ENCODE measurements at places on chromosomes 2 and 18. TPM values are rescaled to one million over a fixed set of nuclear protein-coding genes. Genes with fewer than 3 reads are reported as not detected.

Gene CNTNAP5
- total RNA-seq = not detected

Gene SP100
- 210 TPM for total RNA-seq

DNA sequence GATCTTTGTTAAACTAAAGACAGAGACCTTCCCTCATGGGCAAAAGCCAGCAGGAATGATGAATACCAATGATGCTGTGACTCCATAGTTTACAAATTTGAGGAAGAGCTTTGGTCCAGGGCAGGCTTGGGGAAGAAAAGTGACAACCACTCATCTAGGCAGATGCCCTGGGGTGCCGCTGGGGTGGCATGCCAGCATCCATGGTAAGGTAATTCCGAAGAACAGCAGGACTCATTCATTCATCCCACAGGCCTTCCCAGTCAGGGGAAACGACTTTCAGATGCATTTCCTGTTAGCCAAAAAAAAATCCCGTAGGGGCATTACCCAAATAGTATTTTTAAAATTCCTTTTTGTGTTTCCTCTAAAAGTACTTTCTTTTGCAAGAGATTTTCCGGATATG, 180.7 kb upstream of the SERPINE2 start:
- no peak for DNase-seq
- H3K4me1 ChIP-seq = no peaks in the 10 kb centered on the region
- no peaks in the 10 kb centered on the region for H3K36me3 ChIP-seq
- H3K4me3 ChIP-seq = no peak overlapping the region
- H3K27me3 ChIP-seq = no peaks in the 10 kb centered on the region

DNA sequence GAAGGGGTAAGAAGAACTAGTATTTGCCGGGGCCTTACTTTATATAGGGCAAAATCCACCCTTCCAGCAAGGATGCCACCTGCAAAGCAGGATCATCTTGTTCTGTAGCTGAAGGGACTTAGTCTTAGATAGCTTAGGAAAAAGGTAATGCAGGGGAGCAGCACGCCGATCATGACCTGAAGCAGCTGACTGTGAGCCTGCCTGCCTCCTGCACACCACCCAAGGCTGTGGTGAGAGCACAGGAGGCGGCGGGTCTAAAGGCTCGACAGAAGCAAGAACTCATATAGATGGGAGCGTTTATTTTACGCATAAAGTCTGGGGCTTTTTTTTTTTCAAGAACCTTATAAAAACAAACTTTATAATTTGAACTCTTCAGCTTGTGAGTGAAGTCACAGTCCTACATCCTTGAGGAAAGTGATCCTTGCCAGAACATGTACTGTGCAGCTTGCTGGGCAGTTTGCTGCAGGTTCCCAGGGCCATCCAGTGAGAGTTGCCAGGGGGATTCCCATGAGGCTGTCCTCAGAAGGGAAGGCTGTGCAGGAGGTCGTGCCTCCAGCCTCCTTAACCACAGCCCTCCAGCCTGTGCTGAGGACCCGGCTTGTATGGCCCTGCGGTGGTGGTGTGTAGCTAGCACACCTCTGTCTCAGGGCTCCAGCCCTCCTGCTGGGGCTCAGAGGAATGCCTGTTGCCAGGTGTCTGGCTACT, 92.1 kb downstream of the RNF144A start:
- H3K36me3 ChIP-seq = no peaks in the 10 kb centered on the region
- no peak overlapping the region for H3K27ac ChIP-seq
- H3K27me3 ChIP-seq = no peaks in the 10 kb centered on the region
- no peak overlapping the region for H3K4me3 ChIP-seq
- H3K4me1 ChIP-seq = peaks cover 9% of the 10 kb centered on the region
- DNase-seq = no peak

Gene ABCG8
- total RNA-seq = not detected

GRCh38 chr18:990197-990596, 85.5 kb downstream of the ADCYAP1 start:
- no peak overlapping the region for H3K27ac ChIP-seq
- no peak for DNase-seq
- no peak overlapping the region for H3K4me3 ChIP-seq
- H3K4me1 ChIP-seq = no peaks in the 10 kb centered on the region
- H3K27me3 ChIP-seq = no peaks in the 10 kb centered on the region

Gene ITPRID2
- total RNA-seq = 38.8 TPM

Gene C1D
- 13.4 TPM for total RNA-seq

Gene GKN2
- not detected for total RNA-seq

DNA sequence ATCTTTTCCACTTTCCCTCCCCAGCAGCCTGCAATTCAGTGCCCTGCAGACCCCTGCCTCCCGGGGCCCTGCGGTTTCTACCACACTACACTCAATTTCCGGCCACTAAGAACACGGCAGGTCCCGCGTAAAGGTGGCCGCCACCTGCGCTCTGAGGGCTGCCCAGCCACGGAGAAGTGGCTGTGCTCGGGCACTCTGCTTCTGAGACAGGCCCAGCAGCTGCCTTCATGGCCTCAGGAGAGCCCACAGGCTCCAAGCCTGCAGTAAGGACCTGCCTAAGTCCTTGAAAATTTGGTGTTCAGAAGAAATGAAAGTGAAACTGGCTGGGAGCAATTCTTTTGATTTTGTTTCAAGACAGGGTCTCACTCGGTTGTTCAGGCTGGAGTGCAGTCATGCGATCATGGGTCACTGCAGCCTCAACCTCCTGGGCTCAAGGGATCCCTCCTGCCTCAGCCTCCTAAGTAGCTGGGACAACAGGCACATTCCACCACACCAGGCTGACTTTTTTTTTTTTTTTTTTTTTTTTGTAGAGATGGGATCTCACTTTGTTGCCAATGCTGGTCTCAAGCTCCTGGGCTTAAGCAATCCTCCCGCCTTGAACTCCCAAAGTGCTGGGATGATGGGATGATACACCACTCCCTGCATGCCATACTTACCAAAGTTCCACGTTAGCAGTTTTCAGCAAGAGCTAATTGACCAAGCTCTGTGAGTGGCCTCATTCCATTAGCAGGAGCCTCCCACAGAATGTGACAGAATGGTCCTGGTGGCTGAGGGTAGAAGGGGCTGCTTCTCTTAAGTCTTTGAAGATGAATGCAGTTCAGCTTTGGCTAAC, 14.6 kb upstream of the ALPP start:
- no peaks in the 10 kb centered on the region for H3K27me3 ChIP-seq
- peak overlapping the region; percentile 61 for H3K4me3 ChIP-seq
- DNase-seq = peak; percentile 26
- H3K36me3 ChIP-seq = no peaks in the 10 kb centered on the region
- H3K27ac ChIP-seq = peak overlapping the region; percentile 30

DNA sequence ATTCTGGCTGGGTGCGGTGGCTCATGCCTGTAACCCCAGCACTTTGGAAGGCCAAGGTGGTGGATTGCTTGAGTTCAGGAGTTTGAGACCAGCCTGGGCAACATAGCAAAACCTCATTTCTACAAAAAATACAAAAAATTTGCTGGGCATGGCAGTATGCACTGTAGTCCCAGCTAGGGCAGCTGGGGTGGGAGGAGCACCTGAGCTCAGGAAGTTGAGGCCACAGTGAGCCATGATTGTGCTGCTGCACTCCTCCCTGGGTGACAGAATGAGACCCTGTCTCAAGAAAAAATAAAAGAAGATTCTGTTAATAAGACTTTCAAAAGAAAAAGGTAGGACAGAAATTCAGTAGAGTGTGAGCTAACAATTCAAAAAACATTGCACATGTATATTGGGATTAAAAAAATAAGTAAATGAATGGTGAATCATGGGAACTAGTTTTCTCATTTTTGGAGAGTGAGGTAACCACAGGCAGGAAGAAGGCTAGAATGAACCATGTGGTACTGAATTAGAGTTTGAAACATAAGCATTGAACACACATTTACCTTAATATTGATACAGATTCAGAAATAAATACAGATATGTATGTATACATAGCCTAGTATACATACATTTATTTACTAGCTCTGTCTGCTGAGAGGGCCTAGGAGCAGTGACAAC, 53.5 kb downstream of the NCOA1 start:
- no peak overlapping the region for H3K4me3 ChIP-seq
- no peak overlapping the region for H3K27ac ChIP-seq
- DNase-seq = no peak
- H3K27me3 ChIP-seq = no peaks in the 10 kb centered on the region
- H3K36me3 ChIP-seq = no peaks in the 10 kb centered on the region

Gene SERPINB7
- total RNA-seq = not detected

DNA sequence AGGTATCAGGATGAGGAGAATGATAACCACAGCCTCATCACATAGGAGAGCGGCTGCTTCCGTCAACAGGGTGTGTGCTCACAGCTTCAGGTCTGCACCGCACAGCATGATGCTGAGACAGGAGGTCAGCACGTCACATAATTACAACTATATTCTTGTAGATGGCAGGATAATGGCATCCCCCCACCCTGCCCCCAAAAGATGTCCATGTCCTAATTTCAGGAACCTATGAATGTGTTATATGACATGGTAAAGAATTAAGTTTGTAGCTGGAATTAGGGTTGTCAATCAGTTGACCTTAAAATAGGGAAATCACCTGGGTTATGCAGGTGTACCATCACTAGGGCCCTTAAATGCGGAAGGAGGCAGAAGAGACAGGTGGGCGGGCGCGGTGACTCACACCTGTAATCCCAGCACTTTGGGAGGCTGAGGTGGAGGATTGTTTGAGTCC, 73.9 kb downstream of the ARL4C start:
- no peaks in the 10 kb centered on the region for H3K27me3 ChIP-seq
- H3K36me3 ChIP-seq = no peaks in the 10 kb centered on the region
- peak overlapping the region; percentile 88 for H3K27ac ChIP-seq
- H3K4me3 ChIP-seq = no peak overlapping the region

Gene SNTG2
- 1.3 TPM for total RNA-seq

Gene PTPRN
- total RNA-seq = not detected

- H3K4me3 ChIP-seq = no peak overlapping the region
- no peaks in the 10 kb centered on the region for H3K27me3 ChIP-seq
- peaks cover 28% of the 10 kb centered on the region for H3K4me1 ChIP-seq
- H3K27ac ChIP-seq = no peak overlapping the region
- no peak for DNase-seq
Observed at GRCh38 chr2:24077879-24078278, 1.8 kb upstream of the SF3B6 start.

DNA sequence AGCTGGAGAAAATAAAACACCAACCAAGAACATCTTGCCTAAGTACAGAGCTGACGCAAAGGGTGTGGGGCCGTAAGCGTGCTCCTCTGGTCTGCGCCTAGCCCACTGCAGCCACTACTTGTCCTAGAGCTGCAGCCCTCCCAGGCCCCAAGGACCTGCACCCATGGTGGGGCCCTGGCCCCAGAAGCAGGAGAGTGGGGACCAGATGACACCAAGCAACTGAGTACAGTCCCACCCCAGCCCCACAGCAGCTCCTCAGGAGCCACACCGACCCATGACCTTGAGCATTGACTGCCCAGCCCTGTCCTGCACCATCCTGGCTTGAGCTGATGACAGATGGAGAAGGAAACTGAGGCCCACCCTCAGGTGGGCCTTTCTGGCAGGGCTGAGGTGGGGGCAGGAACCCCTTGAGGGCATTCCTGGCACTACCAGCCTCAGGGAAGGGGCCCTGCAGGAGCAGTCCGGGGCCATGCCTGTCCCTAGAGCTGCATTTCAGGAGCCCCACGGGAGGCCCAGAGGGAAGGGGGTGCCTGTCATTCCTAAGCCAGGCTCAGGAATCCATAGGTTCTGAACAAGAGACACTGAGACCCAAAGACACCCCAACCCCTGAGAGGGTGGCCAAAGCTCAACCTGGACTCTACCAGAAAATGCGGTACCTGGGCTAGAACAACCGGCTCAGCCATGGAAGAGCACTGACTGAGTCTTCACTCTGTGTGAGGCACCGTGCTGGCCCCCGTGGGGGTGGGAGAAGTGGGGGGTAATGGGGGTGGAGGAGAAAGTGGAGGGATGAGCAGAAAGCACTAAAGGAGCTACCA, 4.9 kb downstream of the KIF1A start:
- H3K36me3 ChIP-seq = no peaks in the 10 kb centered on the region
- no peak overlapping the region for H3K4me3 ChIP-seq
- H3K27ac ChIP-seq = no peak overlapping the region
- H3K27me3 ChIP-seq = no peaks in the 10 kb centered on the region

- H3K27me3 ChIP-seq = no peaks in the 10 kb centered on the region
- no peak for DNase-seq
- no peaks in the 10 kb centered on the region for H3K4me1 ChIP-seq
- H3K27ac ChIP-seq = no peak overlapping the region
Observed at GRCh38 chr18:22447792-22448191, 30.1 kb upstream of the CTAGE1 start.

GRCh38 chr2:58633613-58634365, 392.7 kb upstream of the FANCL start:
- H3K4me1 ChIP-seq = no peaks in the 10 kb centered on the region
- no peaks in the 10 kb centered on the region for H3K27me3 ChIP-seq
- no peaks in the 10 kb centered on the region for H3K36me3 ChIP-seq
- H3K27ac ChIP-seq = no peak overlapping the region
- no peak overlapping the region for H3K4me3 ChIP-seq

DNA sequence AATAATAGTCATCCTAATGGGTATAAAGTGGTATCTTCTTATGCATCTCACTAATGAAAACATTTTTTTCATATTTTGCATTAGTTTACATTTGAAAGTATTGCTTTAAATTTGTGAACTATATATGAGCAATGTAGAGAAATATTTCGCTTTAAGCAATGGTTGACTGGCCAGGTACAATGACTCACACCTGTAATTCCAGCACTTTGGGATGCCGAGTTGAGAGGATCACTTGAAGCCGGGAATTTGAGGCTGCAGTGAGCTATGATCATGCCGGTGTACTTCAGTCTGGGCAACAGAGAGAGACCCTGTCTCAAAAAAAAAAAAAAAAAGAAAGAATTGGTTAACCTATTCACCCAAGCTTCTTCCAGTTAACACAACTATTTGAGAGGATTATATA, 15.1 kb downstream of the ZCCHC2 start:
- peaks cover 44% of the 10 kb centered on the region for H3K4me1 ChIP-seq
- H3K27ac ChIP-seq = no peak overlapping the region
- no peaks in the 10 kb centered on the region for H3K27me3 ChIP-seq
- H3K4me3 ChIP-seq = no peak overlapping the region
- peaks cover 15% of the 10 kb centered on the region for H3K36me3 ChIP-seq
- no peak for DNase-seq

DNA sequence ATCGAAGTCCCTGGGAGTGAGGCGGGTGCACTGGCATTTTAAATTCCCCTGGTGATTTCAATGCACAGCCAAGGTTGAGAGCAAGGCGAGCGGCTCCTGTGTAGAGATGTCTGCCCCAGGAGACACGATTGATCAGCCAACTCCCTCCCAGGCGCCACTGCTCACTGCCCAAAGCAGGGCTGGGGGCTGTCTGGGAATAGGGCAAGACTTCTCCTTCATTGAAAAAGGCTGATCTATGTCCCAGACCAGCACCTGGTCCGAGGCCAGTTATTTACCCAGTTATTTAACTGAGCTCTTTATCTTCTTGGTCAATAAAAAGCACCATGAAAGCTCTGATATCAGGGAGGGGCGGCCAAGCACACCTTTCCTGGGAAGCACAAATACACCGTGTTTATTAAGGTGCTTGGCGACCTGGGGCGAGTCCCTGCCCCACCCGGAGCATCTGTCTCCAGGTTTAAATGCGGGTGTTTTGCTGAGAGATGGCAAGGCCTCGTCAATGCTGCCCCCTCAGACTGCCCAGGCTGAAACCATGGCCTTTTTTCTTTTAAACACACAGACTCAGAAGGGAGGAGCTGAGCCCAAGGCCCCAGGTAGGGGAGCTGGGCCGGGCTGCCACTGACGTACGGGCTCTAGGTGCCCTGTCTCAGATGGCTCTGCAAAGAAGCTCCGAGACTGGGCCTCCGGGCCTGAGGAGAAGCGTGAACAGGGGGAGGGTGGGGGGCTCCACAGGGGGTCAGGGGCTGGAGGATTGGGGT, 73.9 kb upstream of the HPCAL1 start:
- H3K4me1 ChIP-seq = no peaks in the 10 kb centered on the region
- H3K4me3 ChIP-seq = no peak overlapping the region
- no peak overlapping the region for H3K27ac ChIP-seq
- no peaks in the 10 kb centered on the region for H3K36me3 ChIP-seq

- no peaks in the 10 kb centered on the region for H3K36me3 ChIP-seq
- H3K4me3 ChIP-seq = no peak overlapping the region
- no peak for DNase-seq
- H3K27me3 ChIP-seq = no peaks in the 10 kb centered on the region
- peaks cover 5% of the 10 kb centered on the region for H3K4me1 ChIP-seq
- no peak overlapping the region for H3K27ac ChIP-seq
Observed at GRCh38 chr2:213036836-213037235, 114.6 kb downstream of the IKZF2 start.
